Stimulated activated effector memory CD8-positive, alpha-beta T cell treated with anti-CD3 and anti-CD28 coated beads, Interleukin-12 subunit alpha, Interleukin-12 subunit beta, amount 100 ng/mL, for 72 hours (primary cell): ENCODE measurements at places on chromosomes 4 and X.

- DNase-seq = no peak
Measured at GRCh38 chr4:166680796-166681195, 553.5 kb downstream of the SPOCK3 start.

DNA sequence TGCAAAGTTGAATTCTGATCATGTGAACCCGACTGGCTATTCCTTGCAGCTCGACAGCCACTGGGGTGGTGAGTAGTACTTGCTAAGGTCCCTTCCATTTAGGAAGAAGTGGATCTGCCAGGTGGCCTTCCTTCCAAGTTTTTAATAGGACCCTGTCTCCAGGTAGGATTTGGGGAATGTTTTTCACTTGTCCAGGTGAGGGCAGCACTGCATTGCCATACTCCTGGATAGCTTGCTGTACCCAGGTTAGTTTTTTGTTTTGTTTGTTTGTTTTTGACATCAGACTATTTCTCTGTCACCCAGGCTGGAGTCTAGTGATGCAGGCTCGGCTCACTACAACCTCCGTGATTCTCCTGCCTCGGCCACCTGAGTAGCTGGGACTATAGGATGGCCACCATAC lies 29.8 kb downstream of the SAGE1 start:
- DNase-seq = no peak

DNA sequence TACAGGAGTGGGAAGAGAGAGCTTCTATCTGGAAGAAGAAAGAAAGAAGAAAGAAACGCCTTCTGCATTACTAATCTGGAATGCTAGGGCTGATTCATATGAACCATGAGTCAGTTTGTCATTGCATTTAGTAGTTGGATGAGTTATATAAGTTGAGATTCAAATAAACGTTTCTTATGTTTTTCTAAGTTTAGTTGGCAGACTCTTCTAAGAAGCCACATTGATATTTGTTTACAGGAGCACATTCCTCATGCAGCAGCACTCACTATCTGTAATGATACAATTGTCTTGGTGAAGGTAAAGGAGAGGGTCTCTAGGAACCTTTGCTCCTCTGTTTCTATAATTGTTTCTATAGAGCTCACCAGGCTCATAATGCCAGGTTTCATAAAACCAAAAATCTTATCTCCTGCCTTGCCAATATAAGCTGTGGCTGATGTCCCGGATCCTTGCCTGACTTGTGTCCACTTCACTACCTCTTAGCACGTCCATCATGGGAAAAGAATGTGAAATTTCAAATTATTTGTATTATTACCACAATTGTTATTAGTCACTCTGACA lies 39.5 kb downstream of the HOPX start:
- no peak for DNase-seq

DNA sequence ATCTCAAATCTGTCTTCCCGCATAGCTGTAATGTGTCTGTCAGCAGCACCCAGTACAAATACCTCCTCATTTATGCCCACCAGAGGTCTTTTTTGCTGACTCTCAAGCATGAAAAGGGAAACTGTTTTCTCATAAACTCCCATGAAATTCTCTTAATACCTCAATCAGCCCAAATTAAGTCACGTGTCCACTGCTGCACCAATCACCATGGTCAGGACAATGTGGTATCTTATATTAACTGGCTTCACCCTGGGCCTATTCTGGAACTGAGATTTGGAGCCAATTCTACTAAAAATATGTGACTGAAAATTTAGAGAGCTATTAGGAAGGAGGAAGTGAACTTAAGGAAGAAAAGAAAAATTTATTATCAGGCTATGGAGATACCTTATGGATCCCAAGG lies 58.4 kb downstream of the IL21 start:
- no peak for DNase-seq

DNA sequence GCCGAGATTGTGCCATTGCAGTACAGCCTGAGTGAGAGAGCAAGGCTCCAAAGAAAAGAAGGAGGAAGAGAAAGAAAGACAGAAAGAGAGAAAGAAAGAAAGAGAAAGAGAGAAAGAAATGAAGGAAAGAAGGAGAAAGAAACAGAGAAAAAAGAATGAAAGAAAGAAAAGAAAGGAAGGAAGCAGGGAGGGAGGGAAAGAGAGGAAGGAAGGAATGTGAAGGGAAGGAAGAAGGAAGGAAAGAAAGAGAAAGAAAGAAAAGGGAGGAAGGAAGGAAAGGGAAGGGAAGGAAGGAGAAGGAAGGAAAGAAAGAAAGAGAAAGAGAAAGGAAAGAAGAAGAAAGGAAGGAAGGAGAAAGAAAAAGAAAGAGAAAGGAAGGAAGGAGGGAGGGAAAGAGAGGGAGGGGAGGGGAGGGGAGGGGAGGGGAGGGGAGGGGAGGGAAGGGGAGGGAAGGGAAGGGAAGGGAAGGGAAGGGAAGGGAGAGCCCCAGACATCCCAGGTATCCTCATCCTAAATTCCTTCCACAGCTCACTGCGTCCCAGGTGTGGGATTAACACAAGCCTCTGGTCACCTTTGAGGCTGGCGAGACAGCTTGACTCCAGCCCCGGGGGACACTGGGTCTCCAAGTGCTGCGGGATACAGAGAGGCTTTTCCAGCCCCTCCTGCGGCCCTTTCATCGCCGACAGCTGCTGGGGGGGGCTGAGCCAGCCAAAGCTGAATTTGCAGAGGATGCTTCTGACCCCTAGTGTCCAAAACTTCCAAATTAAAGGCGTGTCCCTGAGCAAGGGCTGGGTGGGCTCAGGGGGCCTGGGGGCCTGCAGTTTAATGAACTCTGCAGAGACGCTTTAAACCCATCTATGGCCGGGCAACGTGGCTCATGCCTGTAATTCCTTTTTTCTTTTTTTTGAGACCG lies 24.2 kb upstream of the CSF2RA start:
- DNase-seq = no peak

- DNase-seq = peak; percentile 2
Measured at GRCh38 chrX:14528629-14529289, 577 bp upstream of the GLRA2 start.
